ENCODE measurements at places on chromosomes 12 and 14.
A peak's percentile ranks its signal among the peaks of the same experiment; 100 is the strongest.

DNA sequence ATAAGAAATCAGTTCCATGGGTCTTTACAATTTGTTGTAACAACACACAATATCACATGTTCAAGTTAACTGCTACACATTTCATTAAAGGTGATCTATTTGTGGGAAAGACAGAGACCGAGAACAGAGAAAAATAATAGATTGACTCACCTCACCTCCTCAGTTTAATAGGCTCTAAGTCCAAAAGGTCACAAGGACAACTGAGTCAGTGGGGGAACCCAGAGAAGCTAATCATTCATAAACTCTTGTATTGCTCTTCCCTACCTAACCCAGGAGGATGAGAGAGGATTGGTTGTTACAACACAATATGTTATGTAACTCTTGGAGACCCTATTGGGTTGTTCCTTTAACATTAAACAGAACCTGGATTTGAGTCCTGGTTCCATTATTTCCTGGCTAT is 72.2 kb upstream of the CRY1 start:
- no peak for DNase-seq

DNA sequence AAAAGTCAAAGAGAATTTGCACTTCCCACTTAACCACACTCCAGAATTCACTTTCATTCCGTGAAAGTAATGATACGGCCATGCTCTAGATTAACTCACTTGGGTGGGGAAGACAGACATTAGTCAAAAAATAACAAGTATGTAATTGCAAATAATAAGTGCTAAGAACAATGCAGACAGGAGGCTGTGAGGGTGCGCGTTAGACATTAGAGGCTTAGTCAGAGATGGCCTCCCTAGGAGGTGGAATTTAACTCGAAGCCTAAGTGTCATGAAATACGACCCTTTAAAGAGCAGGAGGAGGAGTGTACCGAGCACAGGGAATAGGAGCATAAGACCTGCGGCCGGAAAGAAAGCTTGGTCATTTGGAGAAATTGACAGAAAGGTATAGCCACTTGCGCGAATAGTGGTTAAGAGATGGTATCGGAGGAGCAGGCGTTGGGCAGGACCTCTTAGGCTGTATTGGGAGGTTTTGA is 628 bp downstream of the SNRPF start:
- DNase-seq, result no peak

DNA sequence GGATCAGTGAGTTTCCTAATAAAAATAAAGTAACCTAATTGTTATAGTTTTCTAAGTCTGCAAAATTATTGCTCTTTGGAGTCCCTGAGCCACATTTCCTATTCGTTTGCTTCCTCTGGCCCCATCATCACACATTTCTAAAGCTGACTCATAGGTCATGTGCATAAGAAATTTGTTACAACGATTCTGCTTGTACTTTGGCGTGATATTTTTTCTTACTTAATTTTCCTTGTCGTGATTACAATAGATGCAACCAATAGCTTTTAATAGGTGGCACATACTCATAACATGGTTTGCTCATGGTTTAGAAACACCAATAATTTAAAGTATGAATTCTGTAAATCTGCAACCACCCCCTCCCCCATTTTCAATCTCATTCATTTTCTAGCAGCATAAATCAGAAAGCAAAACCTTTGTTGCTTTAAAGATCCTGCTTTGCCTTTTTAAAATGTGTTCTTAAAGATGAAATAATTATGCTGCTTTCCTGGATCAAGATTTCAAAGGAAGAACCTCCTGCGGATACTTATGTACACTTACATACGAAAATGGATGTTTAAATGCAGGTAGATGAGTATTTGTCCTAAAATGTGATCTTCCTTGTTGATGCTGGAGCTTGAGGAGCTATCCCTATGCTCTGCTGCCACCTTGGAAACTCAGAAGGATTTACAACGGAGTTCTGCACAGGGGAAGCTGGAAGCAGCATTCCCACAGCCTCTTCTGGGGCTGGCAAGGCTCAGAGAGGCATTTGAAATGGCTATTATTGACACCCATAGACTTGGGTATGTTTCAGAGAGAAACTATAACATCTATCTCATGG is 1.7 kb upstream of the FLRT2 start:
- DNase-seq, result no peak

DNA sequence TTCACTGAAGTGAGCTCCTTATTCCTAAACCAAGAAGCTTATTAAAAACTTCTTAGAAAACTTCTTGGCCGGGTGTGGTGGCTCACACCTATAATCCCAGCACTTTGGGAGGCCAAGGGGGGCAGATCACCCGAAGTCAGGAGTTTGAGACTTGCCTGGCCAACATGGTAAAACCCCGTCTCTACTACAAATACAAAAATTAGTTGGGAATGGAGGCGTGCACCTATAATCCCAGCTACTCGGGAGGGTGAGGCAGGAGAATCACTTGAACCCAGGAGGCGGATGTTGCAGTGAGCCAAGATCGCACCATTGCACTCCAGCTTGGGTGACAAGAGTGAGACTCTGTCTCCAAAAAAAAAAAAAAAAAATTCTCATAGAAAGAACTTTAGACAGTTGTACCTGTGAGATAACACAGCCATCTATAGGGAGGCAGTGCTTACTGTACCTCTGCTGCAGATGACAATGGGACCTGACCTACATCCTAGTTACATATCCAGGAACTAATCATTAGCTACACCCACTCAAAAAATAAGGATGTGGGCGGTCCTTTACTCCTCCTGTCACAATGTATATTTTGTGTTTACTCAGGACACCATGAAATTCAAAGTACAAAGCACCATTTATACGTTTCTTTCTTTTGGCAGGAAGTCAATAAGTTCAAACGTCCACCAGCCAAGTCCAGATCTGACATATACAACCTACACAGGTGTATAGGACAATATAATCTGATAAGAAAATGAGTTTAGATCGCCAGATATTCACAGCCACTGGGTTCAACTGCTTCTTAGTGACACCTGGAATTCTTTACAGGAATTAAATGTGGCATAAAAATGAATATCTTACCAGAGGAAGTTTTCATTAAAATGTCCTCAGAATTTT is 14.9 kb downstream of the STXBP6 start:
- DNase-seq, result no peak

DNA sequence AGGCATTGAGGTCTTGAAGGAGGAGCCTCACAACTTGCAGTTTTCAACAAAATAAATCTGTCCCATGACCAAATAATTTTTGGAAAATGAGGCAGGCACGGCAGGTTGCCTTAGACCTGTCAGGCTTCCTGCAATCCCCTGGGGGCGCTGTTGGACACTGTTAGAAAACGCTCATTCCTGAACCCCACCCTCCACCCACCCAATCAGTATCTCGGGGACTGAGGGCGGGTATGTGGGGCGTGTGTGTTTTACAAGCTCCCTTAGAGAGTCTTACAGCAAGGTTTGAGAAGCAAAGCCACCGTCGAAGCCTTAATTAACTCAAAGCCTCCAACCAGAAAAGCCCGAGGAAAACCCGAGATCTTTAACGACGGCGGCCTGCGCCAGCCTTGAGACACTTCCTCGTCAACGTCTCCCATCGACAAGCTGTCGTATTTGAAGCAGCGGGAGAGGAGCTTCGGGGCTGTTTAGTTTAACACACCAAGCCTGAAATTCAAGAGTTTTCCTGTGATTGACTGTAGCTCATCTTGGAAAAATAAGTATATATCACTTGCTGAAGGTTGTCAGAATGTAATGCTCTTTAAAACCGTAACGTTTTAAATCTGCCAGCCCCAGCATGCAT is 123.0 kb downstream of the GLT1D1 start:
- DNase-seq, result no peak

DNA sequence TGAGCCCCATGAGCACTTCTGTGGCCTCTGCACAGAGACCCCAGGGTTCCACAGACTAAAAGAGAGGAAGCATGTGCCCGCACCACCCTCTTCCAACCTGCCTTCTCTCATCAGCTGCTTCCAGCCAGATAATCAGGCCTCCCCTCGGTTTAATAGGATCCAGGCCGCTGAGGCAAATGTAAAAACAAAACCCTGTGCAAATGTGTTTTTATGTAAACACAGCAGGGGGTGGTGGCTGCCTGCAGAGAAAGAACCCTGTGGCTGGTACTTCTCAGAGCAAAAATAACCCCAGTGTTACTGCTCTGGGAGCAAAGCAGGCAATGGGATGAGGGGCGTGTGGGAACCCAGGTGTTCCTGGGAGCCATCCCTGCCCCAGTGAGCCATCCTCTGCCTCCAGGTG is 46.2 kb downstream of the WSCD2 start:
- no peak for DNase-seq

- no peak for DNase-seq
These were observed 275.1 kb downstream of the IPO8 start for GRCh38 chr12:30420561-30420960.

DNA sequence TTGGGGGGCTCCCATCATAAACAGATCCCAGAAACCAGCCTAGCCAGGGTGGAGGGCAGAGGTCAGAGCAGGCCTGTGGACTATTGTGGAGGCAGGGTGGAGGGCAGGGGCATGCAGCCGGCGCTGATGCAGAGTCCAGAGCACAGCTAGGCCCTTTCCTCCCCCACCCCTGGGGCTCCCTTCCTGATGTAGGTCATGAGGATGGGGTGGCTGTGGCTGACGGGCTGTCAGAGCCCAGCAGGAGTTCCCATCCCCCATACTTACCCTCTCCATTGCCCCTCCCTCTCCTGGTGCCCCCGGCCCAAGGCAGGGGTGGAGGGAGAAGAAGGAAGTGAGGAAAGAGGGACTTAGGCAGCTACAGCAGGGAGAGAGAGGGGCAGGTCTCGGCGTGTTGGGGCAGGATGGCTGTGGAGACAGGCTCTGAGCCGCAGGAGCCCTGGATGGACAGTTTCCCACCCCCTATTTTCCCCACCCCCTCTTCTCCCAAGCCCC is 5.7 kb upstream of the ZNF385A start:
- no peak for DNase-seq

DNA sequence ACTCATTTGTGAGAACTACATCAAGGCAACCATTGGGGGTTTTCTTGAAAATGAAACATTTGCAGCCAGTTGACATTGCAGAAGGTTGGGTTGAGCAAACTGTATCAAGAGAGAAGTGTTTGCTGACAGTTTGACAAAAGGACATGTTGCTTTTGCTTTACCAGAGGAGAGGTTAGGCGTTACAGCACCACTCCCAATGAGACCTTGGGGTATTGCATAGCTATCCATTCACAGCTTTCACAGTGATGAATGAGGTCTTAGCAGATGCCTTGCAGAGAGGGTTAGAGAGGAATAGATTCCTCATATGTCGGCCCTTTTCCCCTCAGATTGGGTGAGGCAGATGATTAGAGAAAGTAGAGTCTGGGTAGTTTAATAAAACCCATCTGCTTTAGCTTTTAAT is 988.9 kb upstream of the FLRT2 start:
- DNase-seq, result no peak

- no peak for DNase-seq
These were observed 150.5 kb upstream of the KRR1 start for GRCh38 chr12:75661908-75662307.

GRCh38 chr14:84520711-84521338 is 1009.1 kb upstream of the FLRT2 start:
- DNase-seq, result no peak

DNA sequence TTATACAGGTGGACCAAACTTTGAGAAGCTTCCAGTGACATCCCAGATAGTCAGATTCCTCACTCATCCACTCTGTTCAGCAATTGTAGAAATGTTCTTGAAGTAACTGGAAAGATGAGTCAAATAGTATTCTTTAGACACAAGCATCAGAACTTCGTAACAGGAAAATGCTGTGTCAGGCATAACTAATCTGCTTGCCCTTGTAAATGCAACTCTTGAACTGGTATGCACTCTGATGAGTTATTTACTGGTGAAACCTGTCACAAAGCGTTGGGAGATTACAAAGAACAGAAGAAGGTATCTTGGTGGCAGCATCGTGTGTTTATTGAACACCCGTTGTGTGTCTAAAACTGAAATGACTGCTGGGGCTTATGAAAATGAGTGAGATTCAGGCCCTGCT is 10.8 kb upstream of the DUSP6 start:
- no peak for DNase-seq

- no peak for DNase-seq
These were observed 213.7 kb upstream of the NPAS3 start for GRCh38 chr14:32724867-32725471.

DNA sequence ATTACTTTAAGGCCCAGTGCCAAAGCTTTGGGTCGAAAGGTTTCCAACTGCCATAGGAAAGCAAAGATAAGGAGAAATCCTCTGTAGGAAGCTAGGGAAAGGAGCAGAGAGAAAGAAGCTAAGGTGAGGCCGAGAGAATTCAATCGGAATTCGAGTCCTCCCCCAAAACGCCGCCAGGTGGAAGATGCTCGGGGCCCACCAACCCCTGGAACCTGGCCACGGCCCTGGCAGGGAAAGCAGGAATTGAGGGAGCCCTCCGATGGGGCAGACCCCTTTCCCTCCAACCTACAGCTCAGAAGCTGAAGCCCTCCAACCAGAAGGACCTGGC is 498 bp downstream of the GMFB start:
- no peak for DNase-seq

- no peak for DNase-seq
These were observed 6.0 kb downstream of the SNAPC1 start for GRCh38 chr14:61768240-61768639.

DNA sequence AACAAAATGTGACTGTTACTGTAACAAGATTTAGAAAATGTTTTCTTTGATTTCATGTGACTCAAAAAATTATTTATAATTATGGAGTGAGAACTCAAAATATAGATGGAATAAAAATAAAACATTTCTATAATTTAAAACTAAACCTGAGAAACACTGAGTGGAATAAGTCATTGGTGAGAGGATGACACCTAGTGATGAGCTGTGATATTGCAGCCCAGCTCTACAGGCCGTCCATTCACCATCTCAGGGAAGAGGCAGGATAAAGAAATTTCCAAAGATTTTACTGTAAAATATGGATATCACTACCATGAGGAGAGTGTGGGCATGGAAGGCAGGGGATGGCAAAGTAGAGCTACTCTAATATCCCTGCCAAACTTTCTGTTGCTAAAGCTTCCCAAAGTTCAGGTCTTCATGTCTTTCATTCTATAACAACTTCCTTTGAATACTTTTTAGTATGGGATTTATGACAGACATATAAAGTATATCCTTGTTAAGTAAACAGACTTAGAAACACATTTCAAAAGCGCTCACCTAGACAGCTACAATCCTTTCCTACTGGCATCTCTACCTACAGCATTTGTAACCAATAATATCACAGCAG is 308.0 kb downstream of the ITPR2 start:
- peak; percentile 57 for DNase-seq

GRCh38 chr12:132729541-132730320 is 19.1 kb downstream of the PGAM5 start:
- no peak for DNase-seq

Measured in stimulated activated effector memory CD8-positive, alpha-beta T cell treated with anti-CD3 and anti-CD28 coated beads, Interleukin-12 subunit alpha, Interleukin-12 subunit beta, amount 100 ng/mL, for 72 hours (primary cell).